ENCODE measurements at places on chromosomes 7 and 10.

DNA sequence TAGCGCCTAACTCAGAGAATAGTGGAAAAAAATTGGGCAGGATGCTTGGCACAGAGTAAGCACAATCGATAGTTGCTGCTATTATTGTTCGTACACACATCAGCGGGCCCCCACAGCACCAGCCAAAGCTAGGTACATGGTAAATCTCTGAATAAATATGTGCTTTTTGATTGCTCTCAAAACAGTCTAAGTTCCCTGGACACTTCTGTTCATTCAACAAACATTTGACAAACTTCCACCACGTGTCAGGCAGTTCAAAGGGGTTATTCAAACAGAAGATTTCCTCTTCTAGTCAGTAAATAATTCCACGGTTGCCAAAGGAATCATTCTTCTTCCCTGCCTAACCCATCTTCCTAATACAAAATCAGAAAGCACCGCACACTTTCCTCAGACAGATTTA lies 150.8 kb downstream of the DGKI start:
- no peak for DNase-seq

DNA sequence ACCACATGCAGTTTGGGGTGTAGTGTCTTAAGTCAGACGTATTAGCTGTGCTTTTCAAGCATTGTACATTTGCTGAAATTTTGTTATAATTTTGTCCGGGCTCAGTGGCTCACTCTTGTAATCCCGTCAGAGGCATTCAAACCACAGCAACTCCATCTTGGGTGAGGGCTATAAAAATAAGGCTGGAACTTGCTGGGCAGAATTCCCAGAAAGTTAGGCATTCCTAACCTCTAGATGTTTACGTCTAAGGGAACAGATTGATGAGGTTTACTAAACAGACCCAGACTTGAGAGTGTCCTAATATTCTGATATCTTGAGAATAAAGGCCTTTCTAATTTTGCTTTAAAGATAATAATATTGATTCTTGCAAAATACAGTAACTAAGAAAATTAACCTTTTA lies 957.8 kb downstream of the NXPH1 start:
- DNase-seq, result no peak

GRCh38 chr7:116610210-116610609 lies 61.8 kb upstream of the MET start:
- DNase-seq, result no peak

DNA sequence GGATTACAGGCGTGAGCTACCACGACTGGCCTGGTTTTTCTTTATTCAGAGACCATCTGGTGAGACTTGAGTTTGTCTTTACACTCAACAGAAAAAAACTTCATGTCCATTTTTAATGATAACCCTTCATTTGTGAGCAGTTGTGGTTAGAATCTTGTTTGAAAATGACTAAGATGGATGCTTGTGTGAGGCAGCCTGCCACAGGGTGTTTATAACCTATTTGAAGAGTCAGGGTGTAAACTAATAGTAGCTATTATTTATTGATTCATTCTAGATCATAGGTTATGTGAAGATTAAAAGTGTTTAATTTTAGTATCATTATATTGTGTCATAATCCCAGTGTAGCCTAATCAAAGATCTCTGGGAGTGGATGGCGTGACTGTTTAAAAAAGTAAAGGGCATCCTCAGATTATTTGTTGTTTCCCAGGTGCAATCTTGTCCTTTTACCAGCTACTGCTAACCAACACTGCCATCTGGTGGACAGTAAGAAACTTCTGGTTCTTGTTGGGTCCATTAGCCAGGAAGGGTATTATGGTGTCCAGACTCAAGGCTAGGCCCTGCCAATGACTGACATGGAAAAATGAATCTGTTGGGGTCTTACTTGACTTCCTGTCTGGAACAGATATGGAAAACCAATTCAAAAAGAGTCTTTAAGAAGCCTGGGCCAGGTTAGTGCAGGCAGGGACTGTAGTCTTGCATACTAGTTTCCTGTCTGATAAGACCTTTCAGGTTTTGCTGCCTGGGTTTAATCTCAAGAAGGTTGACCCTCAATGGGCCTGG lies 24.9 kb downstream of the NRBF2 start:
- peak; percentile 50 for DNase-seq

- DNase-seq, result no peak
Observed at GRCh38 chr7:11591943-11592342, 240.1 kb downstream of the THSD7A start.

DNA sequence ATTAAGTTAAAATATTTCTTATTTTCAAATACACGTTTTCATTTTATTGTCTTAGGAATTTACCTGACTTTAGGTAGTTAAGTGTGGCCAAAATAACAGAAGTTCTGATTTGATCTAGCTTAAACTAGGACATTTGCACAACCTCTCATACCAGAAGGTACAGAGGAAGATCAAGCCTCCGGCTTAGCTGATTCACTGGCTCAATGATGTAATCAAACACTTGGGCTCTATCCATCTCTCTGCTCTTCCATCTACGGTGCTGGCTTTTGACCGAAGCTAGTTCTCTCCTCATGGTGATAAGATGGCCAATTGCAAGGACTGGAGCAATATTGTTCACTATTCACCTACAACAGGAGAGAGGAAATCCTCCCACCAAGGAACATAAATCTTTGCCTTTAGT lies 12.2 kb upstream of the HYCC1 start:
- DNase-seq, result no peak

GRCh38 chr7:34740840-34741239 lies 82.8 kb downstream of the NPSR1 start:
- no peak for DNase-seq

DNA sequence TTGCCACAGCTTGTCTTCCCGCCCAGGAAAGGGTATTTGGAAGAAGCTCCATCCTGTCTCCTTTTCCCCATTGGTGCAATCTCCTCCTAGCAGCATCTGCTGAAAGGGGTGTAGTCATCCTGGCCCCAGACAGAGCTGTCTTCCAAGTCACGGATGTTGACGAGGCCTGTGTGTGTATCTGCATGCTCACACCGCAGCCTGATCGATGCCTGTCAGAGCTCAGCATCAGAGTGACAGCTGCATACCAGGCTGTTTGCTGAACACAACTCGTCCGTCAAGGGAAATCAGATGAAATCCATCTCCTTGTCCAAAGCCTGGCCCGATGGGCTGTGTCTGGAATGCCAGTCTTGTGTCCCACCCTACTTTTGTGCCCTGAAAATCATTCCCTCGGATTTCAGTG lies 21.2 kb upstream of the LRRC4 start:
- DNase-seq, result no peak

DNA sequence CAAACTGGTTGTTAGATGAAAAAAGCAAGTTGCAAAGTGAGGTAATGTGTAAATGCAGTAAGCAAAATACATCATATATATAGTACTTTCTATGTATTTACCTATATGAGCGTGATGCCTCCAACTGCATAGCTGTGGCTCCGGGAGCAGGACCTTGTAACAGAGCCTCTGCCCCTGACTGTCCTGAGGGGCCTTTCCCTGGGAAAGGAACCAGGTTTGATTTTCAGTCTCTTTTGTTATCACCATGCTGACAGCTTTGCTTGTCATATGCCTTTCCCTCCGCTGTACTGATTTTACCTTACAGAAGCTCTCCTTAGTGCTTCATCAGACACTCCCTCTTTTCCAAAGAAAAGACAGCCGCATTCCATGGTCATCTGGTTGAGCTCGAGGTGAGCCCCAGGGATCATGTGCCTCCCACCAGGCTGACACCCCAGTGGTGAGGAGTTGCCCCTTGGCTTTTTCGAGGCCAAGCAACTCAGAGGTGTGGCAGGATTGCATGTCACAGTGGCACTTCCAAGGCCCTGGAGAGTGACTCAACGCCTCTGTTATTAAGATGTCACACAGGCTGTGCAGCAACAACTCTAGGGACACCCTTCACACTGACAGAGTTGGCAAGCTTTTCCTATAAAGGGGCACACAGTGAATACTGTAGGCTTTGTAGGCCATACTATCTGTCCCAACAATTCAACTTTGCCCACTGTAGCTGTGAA lies 78.9 kb downstream of the ALOX5 start:
- no peak for DNase-seq

- DNase-seq, result peak; percentile 44
Observed at GRCh38 chr7:141231018-141231792, 157.3 kb downstream of the TMEM178B start.

GRCh38 chr10:28793482-28793881 lies 116.2 kb downstream of the BAMBI start:
- no peak for DNase-seq

DNA sequence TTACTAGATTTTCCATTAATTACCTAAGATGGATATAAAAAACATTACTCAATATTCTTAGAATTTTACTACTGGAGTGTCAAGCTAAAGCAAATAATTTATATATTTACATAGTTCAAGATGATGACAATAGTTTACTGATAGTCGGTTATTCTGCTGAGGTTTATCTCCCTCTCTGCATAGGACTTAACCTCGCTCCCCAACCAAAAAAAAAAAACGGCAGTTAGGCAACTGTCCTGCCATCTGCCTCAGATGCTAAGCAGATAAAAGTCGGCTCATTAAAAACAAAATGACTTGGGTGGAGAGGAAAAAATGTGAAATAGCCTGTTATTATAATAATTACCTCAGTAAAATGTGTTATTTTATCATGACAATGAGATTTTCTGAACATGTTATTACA lies 14.0 kb upstream of the ITGB8 start:
- DNase-seq, result no peak

- peak; percentile 56 for DNase-seq
Observed at GRCh38 chr10:29585488-29585976, 49.2 kb downstream of the SVIL start.

DNA sequence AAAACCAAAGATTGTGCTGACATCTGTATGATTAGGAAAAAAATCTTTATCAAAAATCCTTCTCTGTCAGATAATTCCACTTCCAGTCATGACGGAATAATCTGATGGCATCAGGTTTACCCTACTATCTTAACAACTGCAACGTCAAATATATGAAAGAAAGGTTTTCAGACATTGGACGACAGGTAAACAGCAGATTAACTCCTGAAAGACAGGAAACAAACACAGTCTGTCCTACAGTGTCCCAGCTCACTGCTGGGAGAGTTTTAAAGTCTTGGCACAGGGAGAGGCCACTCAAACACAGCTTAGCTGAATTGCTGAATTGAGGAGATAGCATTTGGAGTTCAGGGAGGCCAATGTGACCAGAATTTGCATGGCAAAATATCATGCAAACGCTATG lies 186.3 kb upstream of the KCTD7 start:
- no peak for DNase-seq

DNA sequence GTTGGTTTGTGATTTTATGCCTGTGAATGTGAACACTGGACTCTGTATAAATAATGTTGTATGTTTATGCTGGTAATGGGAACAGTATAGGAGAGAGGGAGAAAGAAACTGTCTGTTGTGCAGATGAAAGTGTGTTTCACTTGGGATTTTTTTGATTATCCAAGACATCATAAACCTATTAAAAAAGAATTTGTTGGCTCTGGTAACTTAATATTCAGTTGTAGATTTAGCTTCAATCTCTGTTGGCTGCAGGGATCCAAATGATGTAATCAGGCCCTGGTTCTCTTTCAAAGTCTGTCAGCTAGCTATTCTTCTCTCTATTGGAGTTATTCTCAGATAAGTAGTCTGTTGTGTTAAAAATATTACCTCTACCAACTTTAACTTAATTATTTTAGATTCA lies 168.8 kb upstream of the RHOBTB1 start:
- DNase-seq, result no peak

DNA sequence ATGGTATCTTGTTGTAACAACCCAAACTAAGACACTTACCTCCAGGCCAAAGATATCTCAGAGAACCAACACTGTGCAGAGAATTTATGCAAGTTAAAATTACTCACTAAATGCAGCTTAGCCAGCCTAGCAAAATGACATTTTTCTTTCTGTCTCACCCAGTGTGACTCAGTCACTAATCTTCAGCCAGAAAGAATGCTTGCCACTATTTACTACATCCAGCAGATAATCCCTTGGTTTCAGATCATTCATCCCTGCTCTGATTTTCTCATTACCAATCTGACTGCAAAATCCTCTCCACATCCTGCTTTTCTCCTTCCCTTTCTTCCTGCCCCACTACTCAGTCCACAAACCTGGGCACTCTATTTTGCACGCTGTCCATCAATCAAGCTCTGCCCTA lies 93.5 kb upstream of the NEBL start:
- DNase-seq, result peak; percentile 6

- DNase-seq, result no peak
Observed at GRCh38 chr7:26636808-26637207, 227.6 kb downstream of the SKAP2 start.

GRCh38 chr7:6011541-6011940 lies 2.5 kb downstream of the AIMP2 start:
- DNase-seq, result no peak

All from WERI-Rb-1 (cell line).